ENCODE measurements at places on chromosomes 5 and 9. TPM values are rescaled to one million over a fixed set of nuclear protein-coding genes. Genes with fewer than 3 reads are reported as not detected.

DNA sequence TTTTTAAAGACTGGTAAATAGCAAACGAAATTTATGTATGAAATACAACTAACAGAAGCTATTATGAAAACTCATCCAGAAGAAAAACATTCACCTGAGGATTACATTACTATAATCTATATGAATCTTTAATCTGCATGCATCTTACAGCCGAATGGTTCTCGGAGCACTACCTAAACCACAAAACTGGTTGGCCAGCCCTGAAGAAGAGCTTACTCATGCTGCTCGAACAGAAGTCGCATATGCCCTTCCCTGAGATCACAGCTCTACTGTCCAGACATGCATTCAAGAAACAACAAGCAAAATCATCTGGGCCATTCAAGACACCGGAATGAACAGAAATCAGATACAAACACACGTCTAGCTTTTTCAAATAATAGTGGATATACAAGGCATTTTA, 931.0 kb upstream of the DMAC1 start:
- DNase-seq = no peak

Gene CNTFR
- total RNA-seq = 85.5 TPM

DNA sequence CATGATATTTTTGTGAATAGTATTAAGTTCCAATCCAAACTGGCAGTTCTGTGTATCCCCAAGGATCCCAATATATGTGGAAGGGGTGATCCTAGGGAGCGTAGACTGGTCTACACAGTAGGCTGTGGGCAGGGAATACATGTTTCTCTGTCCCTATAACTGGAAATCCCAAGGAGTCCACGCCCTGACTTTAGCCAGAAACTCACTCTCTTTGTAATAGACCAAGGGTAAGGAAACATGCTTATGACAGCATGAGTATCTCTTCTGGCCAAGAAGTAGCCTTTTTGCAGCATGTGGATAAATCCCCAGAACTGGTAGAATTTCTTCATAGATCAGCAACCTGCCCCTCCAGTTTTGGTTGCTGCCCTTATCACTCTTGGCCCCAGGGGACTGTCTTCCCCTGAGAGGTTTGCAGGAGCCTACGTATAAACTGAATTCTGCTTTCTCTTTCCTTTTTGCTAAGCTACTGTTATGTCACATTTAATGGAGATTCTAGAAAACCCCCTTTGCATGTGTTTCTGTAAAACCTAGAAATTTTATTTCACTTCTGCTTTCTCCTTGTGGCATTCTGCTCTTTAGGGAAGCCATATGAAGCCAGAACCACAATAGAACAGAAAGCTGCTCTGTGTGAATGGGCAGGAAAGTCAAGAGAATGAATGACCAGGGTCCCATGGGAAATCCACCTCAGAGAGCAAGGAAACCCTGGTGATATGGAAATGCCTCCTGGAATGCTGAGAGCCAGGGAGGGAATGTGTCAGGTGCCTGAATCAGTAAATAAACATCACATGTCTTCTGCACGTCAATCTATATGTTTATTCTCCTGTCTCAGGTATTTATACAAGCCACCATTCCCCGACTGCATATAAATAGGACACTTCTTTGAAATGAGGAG, 3.5 kb downstream of the IFNA2 start:
- no peak for DNase-seq

DNA sequence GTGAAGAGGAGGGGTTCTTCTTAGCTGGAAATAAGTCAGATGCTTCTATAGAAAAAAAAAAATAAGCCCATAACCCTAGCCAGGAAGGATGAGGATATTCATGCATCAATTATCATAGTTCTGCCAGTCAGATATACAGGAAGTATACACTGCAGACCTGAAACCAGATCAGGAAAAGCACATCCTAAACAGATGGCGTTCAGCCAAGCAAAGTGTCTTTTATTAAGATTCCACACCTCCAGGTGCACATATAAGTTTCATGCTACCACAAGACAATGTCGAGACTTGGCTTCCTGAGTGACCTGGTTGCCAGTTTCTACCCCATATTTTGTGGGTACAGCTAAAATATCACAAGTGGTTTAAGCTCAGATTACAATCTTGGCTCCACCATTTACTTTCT, 108.3 kb downstream of the CETN3 start:
- DNase-seq = no peak

Gene OBP2B
- total RNA-seq = not detected

DNA sequence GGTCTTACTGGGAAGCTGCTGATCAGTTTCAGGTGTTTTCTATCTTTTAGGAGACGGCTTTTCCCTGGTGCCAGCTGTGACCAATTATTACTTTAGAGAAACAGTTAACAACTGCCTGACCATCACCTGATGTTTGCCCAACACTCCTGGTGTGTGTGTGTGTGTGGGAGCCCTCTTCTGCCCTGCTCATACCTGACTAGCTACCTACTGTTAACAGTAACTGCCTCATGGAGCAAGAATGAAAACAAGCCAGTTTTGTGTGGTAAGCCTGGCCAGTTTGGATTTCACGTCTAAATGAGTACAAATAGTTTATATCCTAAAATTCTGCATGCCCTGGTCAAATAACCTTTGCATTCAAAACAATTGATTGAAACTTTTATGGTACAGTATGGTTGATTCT, 46.1 kb upstream of the RIOK2 start:
- no peak for DNase-seq

DNA sequence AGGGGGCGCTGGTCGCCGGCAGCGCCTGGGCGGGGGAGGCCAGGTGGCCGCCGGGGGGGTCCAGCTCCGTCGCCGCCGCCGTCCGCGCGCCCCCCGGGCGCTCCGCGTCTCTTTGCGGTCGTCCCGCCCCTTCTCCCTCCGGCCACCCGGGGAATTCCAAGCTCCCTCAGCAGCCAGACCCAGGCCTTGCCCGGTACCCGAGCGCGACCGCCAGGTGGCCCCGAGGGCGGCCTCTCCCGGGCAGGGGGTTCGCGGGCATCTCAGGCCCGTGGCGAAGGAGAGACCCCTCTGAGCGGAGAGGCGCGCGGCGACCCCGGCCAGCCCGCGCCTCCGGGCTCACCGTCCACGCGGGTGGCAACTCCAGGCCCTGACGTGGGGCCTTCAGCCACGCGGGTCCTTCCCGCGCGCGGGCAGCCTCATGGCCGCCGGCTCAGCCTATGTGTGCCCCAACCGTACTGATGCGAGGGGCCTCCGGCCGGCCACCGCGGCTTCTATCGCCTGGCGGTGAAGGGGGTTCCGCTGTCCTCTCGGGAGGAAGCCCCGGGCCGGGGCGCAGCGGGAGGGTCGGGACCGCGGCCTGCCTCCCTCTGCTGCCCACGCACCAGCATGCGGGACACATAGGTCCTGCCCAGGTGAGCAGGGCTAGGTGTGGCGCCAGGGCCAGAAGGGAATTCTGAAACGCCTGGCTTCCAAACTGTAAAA, 529 bp upstream of the NRARP start:
- DNase-seq = no peak
